ENCODE measurements at places on chromosomes 5 and 9.

DNA sequence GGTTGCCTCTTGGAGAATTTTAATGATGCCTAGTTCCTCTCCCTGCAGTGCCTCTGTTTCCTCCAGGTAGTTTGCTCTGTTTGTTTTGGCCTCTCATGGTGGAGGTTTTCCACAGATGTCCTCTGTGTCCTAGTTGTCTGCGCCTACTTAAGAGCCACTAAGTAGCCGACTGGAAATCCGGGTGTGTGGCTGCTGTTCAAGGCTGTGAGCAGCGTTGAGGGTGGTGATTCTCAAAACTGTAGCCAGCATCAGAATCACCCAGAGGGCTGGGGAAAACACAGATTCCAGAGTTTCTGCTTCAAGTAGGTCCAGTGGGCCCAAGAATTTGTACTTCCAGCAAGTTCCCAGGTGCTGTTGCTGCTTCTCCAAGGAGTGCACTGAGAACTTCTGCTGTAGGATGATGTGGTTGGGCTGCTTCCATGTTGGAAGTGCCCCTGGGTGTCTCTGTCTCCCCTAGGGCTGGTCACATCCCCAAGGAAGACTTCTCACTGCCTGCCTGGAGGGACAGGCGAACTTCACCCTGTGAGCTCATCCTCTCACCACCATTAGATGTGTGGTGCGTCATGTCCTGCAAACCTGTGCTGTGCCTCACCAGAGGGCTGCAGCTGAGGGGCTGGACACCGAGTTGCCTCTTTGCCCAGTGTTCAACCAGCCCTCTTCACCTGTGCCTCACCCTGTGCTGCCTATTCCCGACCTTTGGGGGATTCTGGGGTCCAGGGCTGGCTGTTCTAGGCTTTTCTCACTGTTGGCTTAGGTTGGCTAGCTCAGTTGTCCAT lies 34.8 kb downstream of the SECISBP2 start:
- no peak for DNase-seq

DNA sequence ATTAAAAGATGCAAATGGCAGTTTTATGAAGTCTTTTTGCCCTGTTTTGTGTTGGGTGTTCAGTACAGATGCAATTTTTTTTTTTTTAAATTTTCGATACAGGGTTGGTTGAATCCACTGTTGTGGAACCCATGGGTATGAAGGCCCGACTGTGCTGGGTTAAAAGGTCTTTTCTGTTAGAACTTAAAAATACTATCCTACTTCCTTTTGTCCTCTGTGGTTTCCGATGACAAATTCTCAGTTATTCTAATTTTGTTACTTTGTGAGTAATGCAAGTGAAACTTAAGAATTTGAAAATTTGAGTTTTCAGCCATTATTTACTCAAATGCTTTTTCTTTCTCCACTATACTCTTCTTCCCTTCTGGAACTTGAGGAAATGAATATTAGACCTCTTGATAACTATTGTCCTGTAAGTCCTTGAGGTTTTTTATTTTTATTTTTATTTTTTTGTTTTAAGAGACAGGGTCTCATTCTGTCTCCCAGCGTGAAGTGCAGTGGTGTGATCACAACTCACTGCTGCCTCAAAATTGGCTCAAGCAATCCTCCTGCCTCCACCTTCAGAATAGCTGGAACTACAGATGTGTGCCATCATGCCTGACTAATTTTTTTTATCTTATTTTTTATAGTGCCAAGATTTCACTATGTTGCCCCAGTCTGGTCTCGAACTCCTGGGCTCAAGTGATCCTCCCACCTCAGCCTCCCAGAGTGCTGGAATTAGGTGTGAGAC lies 67.5 kb downstream of the ZCCHC7 start:
- peak; percentile 14 for DNase-seq

DNA sequence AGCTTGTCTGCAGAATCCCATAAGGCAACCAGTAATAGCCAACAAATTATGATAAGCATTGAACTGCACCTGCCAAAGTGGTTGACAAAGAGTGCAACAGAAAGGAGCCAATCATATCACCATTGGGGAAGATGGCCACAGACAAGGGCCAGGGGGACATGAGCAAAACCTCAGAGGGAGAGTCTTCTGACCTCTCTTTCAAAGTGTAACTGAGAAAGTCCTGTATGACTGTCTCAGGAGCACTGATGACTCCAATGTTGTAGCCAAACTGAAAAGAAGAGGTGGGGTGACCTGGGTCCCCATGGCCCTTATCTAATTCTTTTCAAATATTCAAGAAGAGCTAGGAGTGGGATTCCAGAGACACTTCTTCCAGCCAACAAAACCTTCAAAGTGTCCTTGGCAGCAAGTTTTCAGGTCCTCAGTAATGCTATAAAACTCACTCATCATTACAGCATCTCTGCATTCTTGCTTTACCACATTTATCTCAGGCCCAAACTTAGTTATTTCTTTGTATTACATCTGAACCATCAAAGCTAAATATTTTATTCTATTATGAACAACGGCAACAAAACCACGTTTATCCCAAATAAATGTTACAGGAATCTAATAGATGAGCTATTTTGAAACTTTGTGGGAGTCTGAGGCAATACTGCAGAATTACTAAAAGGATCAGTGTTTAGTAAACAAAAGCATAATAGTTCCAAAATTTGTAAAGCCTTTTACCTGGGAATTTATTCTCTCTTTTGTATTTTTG lies 24.4 kb downstream of the FBLL1 start:
- DNase-seq: no peak

- no peak for DNase-seq
Measured at GRCh38 chr9:108722396-108722795, 133.4 kb downstream of the ACTL7B start.

- DNase-seq: no peak
Measured at GRCh38 chr9:123390337-123391135, 34.5 kb downstream of the CRB2 start.

- peak; percentile 82 for DNase-seq
Measured at GRCh38 chr9:83220730-83221129, 157.8 kb upstream of the RASEF start.

All from non-pigmented ciliary epithelial cell (primary cell).